ENCODE measurements at places on chromosomes 1 and 21.
A peak's percentile ranks its signal among the peaks of the same experiment; 100 is the strongest.

GRCh38 chr1:209827384-209828262, at the start of gene UTP25:
Gene UTP25, plus strand, starts transcription at chr1:209827972. Its CDS starts 92 bp downstream, at chr1:209828064.
- peak within 1 kb of the TSS; percentile 58 for H3K27ac ChIP-seq
- no peaks in the 10 kb centered on the region for H3K27me3 ChIP-seq
- H3K4me3 ChIP-seq: peak within 1 kb of the TSS; percentile 72
- H3K4me1 ChIP-seq: no peaks in the 10 kb centered on the region
- peaks cover 4% of the 10 kb centered on the region for H3K36me3 ChIP-seq

DNA sequence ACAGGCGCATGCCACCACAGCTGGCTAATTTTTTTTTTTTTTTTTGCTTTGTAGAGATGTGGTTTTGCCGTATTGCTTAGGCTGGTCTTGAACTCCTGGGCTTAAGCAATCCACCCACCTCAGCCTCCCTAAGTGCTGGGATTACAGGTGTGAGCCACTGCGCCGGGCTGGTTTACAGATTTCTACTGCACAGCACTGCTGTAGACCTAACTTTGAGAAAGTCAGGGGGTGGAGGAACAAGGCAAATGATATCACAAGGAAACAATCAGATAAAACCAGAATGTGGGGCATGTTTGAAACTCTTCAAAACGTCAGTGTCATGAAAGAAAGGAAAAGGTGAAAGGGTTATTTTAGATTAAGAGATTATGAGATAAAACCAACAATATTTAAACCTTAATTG, 45.3 kb downstream of the URB2 start:
- H3K4me1 ChIP-seq: no peaks in the 10 kb centered on the region
- no peak for DNase-seq
- H3K4me3 ChIP-seq: no peak overlapping the region
- no peaks in the 10 kb centered on the region for H3K36me3 ChIP-seq
- H3K27ac ChIP-seq: no peak overlapping the region

DNA sequence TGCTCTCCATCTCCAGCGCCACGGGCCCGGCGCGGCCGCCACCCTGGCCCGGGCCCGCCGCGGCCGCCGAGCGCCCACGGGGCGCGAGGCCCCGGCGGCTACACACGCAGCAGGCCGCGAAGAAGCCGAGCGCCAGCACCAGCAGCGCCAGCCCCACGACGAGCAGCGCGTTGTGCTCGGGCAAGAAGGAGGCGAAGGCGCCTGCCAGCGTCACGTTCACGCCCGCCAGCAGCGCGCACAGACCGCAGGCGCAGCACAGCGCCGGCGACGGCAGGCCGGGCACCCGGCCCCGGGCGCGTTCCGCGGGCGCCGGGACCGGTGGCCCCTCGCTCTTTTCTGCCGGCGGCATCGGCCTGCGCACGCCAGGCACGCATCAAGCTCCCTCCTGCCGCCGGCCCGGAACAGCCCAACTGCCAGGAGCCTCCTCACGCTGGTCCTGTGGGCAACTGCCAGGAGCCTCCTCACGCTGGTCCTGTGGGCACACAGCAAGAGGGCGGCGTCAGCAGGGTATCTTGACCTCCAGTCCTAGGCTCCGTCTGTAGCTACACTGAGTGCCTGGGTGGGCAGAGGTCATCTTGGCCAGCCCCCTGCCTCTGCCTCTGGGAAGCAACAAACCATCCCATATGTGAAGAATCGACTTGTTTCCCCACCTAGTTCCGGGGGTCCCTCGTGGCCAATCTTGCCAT, 18.1 kb downstream of the KNCN start:
- DNase-seq: peak; percentile 58
- peak overlapping the region; percentile 30 for H3K27ac ChIP-seq
- H3K4me3 ChIP-seq: peak overlapping the region; percentile 55

DNA sequence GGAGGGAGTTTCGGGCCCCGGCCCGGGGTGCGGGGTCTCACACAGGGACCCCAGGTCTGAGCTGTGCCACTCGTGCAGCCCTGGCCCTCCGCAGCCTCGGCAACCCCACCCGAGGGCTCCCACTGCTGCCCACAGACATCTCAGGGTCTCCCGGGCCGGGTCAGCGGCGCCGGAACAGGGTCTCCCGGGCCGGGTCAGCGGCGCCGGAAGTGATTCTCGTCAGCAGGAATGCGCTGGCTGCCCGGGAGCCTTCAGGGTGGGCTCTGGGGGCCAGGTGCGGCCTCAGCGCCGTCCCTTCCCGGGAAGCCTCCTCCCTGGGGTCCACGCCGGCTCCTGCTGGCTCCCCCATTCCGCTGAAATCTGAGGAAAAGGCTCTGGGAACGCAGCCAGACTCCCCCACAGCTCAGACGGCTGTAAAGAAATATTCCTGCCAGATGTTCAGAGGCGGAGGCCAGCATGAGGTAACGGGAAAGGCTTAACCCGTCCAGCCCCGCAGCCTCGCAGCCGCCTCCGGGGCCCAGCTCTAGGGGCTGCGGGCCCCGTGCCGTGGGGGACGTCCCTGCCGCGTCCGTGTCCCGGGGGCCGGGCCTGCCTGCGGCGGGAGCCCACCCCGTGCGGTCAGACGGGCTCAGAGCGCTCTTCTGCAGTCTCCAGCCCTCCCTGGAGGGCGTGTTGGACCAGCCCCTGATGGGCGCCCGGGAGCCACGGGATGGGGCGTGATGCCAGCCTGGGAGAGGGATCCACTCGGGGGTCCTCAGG, 8.7 kb upstream of the COL6A1 start:
- peaks cover 66% of the 10 kb centered on the region for H3K4me1 ChIP-seq
- H3K4me3 ChIP-seq: peak overlapping the region; percentile 55
- no peaks in the 10 kb centered on the region for H3K27me3 ChIP-seq
- no peaks in the 10 kb centered on the region for H3K36me3 ChIP-seq
